Memory B cell (primary cell): ENCODE measurements at places on chromosomes 12 and 14.
A peak's percentile ranks its signal among the peaks of the same experiment; 100 is the strongest.

DNA sequence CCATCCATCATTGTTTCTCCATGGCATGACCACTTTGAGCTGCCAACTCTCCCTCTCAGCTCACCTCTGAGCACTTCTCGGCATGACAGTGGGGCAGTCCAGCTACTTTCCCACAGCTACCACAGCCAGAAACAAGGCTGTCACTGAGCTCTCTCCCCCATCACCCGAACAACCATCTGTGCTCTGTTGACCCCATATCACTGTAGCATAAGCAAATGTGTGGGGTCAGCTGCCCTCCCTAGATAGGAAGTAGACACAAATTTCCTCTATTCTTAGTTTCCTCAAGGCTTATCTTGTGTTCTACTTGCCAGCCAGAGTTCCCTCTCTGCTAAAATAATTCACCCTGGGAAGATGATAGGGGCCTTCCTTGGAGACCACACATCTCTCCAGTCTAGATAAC lies 82.6 kb upstream of the FUT8 start:
- DNase-seq: no peak

DNA sequence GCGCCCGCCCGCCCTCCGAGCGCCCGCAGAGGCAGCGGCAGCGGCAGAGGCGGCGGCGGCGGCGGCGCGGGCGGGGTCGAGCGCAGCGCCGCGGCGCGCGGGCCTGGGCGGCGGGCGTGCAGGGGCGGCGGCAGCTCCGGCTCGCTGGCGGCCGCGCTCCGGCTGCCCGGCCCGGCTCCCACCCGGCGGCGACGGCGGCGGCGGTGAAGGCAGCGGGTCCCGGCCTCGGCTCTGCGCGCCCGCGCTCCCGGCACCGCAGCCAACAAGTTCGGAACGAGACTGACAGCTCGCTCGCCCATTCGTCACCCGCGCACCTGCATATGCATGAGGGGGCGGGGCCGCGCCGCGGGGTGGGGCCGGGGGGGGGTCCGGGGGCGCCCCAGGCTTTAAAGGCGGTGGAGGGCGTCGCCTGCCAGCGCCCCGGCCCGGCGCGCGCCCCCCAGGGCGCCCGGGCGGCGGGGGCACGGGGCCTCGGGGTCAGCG lies at the start of gene JAG2:
TSS of gene JAG2 (minus strand) at position 281 of the 483 bp plus-strand sequence. CDS start 356 bp downstream, outside the sequence.
- no peak for DNase-seq

DNA sequence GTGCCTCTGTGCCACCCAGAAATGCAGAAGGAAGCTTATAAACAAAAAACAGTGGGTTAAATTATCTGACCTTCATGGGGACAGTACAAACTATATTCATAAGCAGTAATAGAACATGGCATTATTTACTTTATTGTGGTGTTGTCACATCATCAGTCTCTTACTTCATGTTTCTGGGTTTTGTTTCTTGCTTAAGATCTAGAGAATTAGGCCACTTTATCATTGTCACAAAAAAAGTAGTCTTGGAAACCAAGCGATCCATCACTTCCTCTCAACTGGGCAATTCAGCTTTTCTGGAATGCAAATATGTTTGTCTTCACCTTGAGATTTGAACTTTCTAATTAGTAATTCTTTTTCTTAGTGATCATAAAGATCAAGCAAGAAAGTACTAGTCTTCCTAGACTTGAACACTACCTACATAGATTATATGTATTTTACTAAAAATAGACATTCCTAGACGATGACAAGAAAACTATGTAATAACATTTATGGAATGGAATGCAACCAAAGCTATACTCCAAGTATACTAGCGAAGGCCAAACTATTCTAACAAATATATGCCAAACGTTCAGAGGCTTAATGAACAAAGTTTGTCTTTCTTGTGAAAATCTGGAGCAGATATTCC lies 363.4 kb downstream of the DAD1 start:
- no peak for DNase-seq

DNA sequence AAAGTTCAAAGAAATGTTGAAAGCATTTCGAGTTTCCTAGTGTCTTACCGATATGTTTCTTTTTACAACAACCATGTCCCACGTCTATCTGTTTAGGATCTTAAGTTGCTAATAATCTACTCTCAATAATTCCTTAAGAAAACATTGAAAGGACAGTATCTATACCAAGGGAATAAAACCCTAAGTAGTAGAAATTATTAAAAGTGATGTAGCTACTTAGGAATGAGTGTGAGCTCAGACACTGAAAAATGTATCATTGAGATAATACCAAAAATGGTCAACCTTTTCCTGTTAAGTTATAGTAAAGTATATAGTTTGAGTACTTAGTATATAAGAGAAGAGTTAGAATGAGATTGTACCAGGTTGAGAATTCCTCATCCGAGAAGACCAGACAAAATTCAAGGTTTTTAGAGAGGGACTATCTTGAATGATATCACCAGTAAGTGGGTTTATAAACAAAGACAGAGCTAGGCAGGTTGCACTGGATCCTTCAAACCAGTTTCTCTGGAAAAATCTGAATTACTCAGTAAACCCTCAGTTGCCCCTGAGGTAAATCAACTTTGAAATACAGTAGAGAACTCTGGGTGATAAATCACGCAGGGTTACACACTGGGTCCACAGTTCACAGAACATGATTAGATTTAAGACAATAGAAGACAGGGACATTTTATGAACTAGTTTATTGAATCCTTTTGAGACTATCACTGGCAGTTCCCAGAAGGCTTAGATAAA lies 96.8 kb downstream of the ERGIC2 start:
- DNase-seq: no peak

DNA sequence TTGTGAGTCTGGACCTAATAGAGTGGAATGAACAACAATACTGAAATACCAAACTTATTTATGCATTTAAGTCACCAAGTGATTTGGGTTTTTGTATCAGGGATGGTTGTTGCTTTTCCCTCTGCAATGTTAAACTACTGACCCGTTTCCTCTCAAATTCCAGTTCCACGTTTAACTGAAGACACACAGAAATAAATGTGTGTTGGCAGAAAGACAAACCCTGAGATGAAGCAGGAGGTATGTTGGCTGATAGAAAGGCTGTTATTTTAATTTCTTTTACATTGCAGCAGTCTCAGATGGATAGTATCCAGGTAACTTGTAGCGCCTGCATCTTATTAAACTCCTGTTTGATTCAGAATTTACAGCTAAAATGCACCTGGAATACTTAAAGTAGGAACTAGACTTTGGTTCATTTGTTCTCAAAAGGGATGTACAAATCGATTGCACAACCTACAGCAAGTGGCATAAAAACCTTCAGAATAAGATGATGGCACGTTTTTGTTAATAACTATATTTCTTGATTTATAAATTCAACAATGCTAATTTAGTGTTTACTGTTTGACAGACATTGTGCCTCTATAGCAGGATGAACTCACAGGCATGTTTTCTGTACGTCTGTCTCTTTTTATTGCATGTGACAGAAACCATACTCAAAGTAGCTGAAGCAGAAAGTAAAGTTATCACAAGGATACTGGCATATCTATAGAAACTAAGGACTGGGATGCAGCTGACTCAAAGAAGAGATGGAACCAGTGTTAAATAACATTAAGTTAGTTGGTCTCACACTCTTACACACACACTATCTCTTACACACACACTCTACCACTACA lies 405.7 kb downstream of the ZFP36L1 start:
- DNase-seq: no peak

DNA sequence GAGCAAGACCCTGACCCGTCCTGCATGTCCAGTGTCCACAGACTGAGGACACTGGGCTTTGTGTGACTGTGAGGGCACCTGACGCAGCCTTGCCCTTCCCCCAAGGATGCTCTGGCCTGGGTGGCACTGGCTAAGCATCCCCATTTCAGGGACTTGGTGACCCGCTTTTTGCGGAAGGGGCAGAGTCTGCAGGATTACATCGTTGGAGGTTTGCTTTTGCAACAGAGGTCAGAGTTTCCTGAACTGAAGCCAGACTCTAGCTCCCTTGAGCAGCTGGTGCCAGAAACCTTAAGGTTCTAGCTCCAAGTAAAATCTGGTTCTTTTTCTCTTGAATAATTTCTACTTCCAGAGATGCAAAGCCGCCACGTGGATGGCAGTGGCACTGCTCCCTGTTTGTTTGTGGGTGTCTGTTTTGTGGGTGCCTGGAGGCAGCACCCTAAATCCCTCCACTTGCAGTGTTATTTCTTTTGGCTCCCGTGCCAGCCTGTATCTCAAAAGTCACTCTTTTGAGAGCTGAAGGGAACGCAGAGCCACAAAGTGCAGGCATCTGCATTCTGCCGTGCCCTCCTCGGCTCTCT lies 184.7 kb downstream of the TSPAN9 start:
- DNase-seq: no peak

GRCh38 chr14:42523666-42524065 lies 917.0 kb downstream of the LRFN5 start:
- DNase-seq: no peak

GRCh38 chr12:26936559-26937442 lies 980 bp downstream of the INTS13 start:
- no peak for DNase-seq

GRCh38 chr12:789852-790563 lies 37.6 kb downstream of the WNK1 start:
- no peak for DNase-seq

DNA sequence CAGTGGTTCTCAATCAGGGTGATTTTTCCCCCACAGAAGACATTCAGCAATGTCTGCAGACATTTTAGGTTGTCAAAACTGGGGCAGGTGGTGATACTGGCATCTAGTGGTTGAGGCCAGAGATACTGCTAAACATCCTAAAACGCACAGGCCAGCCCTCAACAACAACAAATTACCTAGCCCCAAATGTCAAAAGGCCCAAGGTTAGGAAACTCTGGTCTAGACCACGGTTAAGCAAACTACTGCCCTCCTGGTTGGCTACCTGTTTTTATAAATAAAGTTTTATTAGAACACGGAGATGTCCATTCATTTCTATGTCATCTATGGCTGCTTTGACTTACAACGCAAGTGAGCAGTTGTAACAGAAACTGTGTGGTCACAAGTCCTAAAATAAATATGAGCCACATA lies 186.7 kb downstream of the EFCAB11 start:
- peak; percentile 56 for DNase-seq

DNA sequence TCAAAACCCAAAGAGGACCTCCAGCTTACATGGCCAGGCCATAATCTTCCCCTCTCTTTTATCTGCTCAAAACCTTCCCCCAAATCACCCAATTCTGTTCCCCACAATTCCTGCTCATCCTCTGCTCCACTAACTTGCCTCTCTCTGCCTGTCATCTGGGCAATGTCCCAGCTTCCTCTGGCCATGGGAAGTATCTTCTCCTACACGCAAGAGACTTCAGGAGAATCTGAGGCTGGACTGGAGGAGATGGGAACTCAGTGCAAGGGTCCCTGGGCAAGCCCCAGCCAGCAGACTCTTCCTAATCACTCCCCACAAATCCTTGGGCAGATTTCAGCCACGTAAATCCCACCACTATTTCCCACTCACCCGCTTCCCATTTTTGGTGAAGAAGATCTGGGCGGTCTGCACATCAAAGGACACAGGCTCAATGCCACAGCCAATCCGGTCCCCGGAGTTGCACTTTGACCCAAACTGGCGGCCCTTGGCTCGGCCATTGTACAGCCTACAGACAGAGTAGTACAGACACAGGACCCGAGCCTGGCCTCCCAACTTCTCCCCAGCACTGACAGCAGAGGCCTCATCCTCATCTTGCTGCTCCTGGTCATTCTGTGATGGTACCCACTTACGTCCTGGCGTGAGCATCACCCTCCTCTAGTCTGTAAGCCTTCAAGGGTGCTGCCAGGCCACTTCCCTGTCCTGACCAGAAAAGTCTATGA lies 4.7 kb downstream of the SPRYD3 start:
- no peak for DNase-seq

GRCh38 chr14:24909523-24910302 lies 140.2 kb downstream of the STXBP6 start:
- no peak for DNase-seq

DNA sequence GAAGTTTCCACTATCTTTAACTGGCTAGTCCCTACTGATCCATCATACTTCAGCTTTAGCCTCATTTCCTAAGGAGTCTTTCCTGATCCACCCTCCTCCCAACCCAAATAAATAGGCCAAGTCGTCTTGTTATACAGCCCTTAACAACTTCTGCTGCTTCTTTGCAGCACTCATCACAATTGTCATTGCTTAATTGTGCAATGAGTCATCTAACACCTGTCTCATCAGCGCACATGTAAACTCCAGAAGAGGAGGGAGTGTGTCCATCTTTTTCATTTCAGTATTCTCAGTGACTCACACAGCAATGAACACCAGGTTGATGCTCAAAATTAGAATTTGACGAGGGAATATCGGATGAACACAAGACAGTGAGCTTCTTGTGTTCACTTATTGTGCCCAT lies 87.3 kb downstream of the SUDS3 start:
- DNase-seq: no peak

DNA sequence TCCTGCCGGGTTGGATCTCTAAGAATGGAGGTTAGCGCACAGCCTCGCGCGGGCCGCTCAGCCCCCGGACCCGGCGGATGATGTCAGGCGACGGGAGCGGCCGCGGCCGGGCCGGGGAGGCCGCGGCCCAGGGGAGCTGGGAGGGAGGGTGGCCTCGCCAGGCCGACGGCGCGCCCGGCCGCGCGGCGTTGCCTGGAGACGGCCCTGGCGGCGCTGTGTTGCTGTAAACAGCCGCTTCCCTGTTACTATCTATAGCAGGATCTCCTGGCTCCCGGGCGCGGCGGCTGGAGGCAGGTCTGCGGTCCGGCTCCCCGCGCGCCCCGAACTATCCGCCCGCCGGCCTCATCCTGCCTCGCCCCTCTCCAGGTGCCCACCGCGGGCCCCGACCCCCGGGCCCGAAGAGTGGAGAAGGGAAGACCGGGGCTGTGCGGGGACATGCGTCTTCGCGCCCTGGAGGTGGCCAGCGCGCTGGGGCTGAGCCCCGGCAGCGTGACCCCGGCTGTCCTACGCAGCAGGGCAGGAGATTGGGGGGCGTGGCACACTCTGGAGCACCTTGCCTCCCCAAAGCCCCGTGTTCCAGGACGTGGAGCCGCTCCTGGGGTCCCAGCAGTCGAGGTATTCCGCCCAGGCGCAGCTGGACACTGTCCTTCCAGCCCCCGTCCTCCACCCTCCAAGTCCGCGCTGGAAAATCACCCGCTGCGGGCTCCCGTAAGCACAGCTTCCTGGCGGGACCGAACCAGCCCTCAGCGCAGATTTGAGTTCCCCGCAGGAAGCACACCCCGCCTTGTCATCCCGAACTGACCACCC lies 1.4 kb upstream of the FOS start:
- peak; percentile 68 for DNase-seq

DNA sequence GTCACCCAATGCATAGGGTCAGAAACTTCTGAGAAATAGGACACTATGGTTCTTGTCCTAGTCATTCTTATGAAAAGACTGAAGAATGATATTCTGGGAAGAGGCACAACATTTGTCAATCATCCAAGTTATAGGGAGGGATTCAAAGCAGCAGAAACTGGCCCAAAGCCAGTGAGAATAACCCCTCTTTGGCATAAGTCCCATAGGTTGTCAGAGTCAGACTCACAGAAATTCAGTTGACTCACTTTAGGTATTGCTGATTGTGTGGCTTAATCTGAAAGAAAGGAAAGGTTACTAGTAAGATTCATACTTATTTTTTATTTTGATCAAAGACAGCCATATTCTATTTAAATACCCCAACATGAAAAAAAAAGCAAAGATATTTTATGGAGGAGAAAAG lies 151.0 kb downstream of the SRGAP1 start:
- no peak for DNase-seq
